ENCODE measurements at places on chromosomes 2 and 18. TPM values are rescaled to one million over a fixed set of nuclear protein-coding genes. Genes with fewer than 3 reads are reported as not detected.

GRCh38 chr18:6879508-6880195 is 150.1 kb downstream of the ARHGAP28 start:
- DNase-seq, result no peak

SLC19A3 gene
- 0.17 TPM for total RNA-seq

TDRD15 gene
- total RNA-seq, result not detected

FAP gene
- 96.1 TPM for total RNA-seq

TNFAIP6 gene
- total RNA-seq, result 53.8 TPM

All from fibroblast of lung (primary cell).